HL-60 (cell line): ENCODE measurements at places on chromosomes 16 and 17.

GRCh38 chr17:52790359-52790955 is 631.9 kb upstream of the CA10 start:
- no peak for DNase-seq

DNA sequence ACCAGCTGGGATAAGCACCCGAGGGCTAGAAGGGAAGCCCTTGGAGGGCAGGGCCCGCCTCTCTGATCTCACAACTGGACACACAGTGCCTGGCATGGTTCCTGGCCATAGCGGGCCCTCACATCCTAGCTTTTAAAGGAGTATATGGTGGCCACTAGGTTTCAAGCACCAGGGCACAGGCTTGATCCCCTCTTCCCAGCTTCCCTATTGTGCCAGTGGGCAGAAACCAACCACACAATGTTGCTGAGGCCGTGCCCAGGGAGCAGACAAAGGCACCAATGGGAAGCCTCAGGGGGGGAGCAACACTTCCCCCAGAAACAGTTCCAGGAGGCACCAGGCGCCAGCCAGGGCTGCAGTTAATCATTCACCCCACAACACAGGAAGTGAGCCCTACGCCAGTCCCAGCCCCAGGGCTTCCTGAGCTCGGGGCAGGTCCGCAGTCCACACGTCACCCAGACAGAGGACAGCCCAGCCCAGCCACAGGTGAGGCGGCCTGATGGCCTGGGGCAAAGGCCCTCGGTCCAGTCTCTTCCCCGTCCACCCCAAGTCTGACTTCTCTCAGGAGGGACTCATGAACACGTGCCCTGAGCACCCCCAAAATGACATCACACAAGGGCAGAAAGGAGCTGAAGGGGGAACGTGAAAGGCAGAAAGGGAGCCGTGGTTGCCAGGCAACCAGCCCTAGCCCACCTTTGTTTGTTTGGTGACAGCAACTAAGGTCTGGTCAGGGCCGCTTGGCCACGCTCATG is 12.8 kb downstream of the SMIM5 start:
- peak; percentile 33 for DNase-seq

- DNase-seq, result no peak
Measured at GRCh38 chr17:43482103-43483012, 1.4 kb upstream of the DHX8 start.

DNA sequence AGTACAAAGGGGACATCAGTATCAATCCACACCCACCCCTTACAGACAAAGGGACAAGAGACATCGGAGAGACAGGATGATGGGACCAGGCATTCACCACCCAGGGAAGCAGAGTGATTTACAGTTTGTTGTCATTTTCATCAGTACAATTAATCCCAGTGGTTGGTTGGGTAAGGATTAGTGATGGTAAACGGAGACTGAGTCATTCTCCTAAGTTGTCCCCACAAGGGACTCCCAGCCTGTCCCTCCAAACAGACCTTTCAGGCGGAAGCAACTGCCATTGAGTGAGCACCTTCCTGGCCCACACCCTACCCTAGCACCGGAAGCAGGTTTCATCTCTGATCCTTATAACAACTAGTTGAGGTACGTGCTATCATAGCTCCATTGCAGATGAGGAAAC is 11.2 kb downstream of the PPL start:
- no peak for DNase-seq

DNA sequence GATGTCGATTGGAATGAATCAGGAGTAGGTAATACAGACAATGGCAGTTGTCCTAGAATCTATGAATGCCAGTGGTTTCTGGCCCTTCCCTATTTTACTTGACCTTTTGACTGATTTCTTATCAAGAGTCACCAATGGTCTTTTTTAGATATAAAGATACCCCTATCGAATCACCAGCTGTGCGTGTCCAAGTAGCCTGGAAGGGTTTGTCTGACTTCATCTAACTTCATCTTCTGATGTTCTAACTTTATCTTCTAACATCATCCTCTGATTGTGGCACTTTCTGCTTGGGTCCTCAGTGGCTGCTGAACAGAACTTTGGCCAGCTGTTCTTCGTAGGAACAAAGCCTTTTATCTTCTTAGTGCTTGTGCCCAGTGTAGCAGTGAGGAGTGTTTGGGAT is 129.7 kb downstream of the MSI2 start:
- no peak for DNase-seq

GRCh38 chr17:78825696-78826095 is 14.9 kb downstream of the USP36 start:
- DNase-seq, result no peak

DNA sequence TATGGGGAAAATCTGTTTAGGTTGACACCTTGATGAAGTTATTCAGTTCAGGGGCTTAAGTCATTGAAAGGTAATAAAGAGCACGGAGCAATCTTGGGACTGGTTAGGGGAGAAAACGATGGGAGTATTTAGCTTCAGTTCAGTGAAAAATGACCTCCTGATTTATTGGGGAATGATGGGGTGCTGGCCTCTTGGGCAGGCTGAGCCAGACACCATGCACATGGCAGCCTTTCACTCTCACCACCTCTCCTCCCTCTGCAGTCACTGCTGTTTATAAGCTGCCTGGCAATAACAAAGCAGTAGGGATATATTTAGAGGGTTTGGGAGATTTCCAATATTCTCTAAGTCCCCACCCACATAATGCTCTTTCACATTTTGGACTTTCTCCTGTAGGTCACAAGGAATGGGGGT is 140.5 kb upstream of the HS3ST2 start:
- no peak for DNase-seq

DNA sequence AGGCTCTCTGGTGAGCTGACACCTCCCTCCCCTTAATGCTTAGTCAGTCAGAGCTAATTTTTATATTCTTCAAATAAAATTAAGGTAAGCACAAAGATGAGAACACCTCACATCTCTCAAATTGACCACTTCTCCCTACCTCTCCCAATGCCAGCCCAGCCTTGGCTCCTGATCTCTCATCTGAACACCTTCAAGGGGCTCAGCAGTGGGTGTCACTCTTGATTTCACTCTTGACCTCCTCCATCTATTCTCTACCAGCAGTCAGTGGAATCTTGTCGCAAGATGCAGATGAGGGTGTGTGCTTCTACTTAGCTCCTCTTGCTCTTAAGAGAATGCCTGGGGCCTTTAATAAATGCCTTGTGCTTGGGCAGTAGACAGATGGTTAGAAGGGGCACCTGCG is 309.0 kb upstream of the IRX3 start:
- no peak for DNase-seq

DNA sequence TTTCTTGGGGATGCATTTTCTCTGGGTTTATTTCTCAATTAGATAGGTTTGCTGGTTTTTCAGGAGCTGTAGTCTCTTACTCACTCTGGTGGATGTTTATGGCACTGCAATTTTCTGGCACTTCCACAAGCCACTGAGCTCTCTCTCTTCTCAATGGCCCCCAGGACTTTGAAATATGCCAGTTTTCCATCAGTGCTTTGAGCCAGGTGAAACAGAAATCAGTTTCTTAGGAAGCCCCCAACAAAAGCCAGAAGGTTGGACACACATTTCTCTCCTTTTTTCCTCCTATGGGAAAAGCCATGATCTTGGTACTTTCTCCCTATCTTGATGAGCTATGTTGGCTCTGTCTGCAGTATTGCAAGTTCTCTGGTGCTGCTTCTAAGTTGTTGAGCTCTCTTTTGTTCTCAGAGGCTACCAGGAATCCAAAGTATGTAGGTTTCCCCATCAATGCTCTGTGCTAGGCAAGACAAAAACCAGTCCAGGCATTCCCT is 90.7 kb upstream of the SMIM36 start:
- peak; percentile 34 for DNase-seq

DNA sequence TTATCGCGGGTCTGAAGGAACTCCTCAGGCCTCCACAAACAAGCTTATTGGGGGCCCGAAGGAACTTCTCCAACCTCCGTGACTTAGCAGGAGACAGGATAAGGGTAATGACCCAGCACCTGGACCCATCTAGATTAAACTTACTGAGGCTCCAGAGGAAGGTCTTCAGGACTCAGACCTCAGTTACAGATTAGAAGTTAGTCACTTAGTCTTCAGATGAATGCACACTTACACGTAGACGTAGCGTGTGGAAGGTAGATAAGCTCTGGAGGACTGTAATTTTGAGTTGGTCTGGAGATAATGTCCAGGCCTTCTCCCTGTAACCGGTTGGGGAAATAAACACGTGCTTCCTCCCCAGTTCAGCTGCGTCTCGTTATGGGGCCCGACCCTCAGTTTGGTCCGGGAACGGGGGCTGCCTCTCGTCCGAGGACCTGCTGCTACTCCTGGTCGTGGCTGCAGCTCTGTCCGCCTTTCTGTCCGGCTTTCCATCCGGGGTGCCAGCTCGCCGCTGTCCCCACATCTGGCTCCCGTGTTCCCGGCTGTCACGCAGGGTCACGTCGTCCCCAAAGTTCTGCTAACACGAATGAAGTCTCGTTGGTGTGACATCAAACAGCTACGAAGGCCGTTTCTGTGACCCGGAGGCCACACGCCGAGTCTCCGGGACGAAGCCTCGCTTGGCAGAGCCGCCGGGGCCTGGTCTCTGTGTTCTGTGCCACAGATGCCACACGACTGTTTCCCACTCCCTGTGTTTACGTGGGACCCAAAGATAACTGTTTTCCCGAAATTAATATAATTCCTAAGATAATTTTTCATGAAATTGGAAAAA is 11.8 kb upstream of the SECTM1 start:
- DNase-seq, result no peak

- no peak for DNase-seq
Measured at GRCh38 chr17:65013613-65014391, 42.7 kb downstream of the GNA13 start.

DNA sequence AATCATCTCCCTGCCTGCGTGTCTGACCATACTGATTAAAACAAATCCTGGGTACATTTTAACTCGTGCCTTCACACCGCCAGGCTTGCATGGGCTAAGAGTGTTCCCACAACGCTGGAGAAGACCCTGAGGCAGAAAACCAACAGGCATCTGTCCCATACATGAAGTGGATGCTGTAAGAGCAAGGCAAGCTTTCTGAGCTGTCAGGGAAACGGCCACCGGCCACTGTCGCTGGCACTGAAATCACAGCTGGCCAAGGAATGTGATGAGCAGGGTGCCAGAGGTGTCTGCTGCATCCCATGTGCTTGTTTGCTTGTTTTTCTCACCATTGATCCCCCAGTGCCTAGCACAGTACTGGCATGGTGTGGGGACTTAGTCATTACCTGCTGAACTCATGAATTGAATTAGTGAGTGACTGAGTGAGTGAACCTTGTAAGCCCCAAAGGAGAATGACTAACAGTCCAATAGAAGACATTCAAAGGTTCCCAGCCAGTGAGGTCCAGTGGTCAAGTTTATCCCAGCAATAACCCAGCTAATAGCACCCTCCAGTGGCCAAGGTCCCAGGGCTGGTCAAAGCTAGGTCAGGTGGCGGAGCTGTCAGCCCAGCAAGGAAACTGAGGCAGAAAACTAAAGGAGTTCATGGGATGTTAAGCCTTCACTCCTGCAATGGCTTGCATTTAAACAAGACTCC is 92.7 kb upstream of the CDH5 start:
- no peak for DNase-seq

GRCh38 chr17:78661093-78661770 is 84.0 kb upstream of the DNAH17 start:
- no peak for DNase-seq

DNA sequence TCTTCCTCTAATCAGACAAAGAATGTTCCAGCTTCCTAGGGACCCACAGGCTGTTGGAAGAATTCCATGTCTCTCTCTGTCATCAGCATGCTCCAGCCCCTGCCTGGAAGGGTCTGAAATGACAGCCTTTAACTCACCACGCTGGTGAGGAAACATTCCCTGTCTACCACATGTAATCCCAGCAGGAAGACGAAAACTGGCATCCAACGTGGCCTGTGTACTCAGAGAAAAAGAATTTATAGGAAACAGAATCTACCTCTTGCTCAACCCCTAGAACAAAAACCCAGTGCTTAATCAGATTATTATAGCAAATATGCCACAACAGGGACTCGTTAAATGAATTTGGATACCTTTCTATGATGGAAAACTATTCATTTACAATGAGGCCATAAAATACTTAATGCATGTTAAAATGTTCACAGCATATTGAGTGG is 147.3 kb upstream of the FOXF1 start:
- no peak for DNase-seq

GRCh38 chr17:3549610-3550162 is 7.9 kb downstream of the TRPV3 start:
- no peak for DNase-seq

DNA sequence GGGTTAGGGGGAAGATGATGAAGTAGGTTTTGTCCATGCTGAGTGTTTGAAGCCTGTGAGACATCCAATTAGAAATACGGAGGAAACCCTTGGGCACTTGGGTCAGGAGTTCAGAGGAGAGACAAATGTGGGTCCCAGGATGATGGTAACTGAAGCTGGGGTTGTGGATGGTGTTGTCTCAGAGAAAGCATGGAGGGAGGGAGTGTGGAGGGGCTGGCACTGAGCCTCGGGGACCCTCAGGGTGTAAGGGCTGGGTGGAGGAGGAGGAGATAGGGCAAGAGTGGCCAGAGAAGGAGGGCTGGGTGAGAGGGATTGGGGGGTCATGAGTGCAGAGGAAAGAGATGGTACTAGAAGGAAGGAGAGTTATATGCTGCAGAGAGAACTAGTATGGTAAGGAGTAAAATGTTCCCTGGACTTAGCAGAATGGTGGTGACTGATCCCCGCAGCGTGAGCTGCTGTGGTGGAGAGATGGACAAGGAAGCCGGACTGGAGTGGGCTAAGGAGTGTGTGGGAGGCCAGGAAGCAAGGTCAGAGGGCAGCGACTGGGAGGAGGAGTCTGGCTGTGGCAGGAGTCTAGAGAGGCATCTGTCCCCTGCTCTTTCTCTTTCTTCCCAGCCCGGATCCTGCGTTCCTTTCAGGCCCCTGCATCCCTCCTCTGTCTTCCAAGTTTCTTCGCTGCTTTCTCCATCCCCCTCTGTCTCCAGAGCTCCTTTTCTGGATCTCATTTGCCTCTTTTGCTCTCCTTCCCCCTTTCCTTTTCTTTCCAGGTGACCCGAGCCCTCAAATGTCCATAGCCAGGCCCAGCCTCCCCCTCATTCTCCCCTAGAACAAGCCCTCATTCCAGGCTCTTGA is 3.9 kb upstream of the COL1A1 start:
- DNase-seq, result no peak

DNA sequence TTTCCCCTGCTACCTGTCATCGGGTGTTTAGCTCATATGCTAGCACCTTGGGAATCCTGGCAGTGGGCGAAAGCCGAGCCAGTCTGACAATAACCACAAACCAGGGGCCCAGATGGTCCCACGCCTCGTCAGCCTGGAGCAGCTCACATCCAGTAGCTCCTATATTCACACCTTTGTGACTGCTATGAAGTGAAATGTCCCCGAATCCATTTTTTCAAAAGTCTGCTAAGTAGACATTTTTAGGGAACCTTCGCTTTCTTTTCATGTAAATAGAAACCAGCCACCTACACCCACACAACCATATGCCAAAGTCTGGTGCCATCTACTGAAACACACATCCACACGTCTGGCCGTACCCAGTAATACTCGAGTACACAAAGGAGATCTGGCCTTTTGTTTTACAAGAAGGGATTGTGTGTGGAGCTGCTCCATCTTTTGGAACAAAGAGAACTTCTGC is 176.8 kb downstream of the SLC39A11 start:
- no peak for DNase-seq

GRCh38 chr16:11972128-11972527 is 4.4 kb upstream of the SNX29 start:
- DNase-seq, result no peak
